ENCODE measurements at places on chromosomes 2 and 18.

DNA sequence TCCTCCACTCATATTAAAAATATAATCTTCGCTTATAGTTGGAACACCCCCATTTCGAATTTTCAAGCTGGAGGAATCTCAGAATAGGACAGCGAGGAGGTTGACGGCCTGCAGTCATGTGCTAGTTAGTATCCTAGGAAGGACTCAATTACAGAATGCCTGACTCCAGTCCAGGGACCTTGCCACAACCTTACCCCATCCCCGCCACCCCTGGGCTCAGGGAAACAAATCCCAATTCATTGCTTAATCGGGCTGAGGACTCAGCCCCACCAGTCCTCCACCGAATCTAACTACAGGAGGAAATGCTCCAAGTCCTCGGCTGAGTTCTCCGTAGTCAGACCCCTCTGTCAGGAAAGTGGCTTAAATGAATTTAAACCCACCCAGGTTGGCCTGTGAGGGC is 31.7 kb upstream of the ZBTB7C start:
- DNase-seq = no peak

GRCh38 chr2:188046437-188046836 is 245.2 kb upstream of the GULP1 start:
- no peak for DNase-seq

- DNase-seq = no peak
Measured at GRCh38 chr2:120845277-120845676, 109.6 kb downstream of the GLI2 start.

- DNase-seq = no peak
Measured at GRCh38 chr2:65922794-65923193, 490.4 kb upstream of the SPRED2 start.

- DNase-seq = peak; percentile 8
Measured at GRCh38 chr2:80054346-80054675, 250.2 kb downstream of the LRRTM1 start.

DNA sequence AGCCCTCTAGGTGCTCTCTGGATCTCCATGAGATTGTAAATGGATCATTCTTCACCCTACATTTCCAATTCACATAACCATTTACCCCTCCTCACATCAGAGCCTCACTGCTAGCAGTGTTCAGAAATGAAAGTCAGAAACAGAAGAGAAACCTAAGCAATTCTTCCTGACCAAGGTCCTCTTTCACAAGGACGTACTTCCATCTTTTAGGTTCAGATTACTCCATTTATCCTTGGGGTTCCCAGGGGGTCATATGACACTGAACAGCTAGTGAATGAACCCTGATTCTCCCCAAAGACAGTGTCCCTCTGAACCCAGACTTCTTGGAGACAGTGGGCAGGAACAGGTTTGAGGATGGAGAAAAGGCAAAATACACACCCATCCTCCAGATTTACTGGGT is 12.9 kb upstream of the MARCO start:
- DNase-seq = no peak

GRCh38 chr2:181900007-181900651 is 8.6 kb downstream of the ITPRID2 start:
- no peak for DNase-seq

DNA sequence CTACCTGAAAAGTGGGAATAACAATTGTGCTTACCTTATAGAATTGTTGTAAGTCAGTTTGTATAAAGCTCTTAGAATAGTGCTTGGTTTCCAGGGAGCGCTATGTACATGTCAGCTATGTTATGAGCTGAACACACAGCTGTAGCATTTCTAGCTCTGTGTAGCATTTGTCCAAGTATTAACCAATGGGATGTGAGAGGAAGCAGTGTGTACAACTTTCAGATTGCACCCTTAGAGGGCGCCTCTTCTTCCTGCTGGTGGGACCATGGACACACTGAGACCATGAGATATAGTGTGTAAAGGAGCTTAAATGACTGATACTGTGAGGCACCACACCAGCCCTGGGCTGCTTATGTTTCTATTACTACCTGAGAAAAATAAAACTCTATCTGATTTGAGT is 380.2 kb downstream of the LNPK start:
- no peak for DNase-seq

DNA sequence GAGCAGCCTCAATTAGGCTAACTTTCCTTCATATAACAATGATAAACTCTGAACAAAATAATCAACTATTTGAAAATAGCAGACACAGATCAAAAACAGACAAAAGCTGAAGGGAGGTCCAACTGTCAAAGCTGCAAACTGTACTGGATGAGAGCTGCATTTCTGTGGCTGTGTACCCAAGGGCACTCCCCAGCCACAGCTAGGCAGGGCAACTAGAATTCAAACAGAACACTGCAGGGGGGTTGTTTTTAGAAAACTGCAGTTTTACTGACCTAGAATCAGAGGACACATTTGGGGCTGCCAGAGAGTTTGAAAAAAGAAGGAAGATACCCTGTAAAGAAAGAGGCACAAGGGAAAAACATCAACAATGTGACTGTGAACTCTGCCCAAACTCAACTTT is 56.8 kb downstream of the SMAD2 start:
- DNase-seq = no peak

GRCh38 chr2:144603334-144603733 is 83.4 kb upstream of the ZEB2 start:
- no peak for DNase-seq

DNA sequence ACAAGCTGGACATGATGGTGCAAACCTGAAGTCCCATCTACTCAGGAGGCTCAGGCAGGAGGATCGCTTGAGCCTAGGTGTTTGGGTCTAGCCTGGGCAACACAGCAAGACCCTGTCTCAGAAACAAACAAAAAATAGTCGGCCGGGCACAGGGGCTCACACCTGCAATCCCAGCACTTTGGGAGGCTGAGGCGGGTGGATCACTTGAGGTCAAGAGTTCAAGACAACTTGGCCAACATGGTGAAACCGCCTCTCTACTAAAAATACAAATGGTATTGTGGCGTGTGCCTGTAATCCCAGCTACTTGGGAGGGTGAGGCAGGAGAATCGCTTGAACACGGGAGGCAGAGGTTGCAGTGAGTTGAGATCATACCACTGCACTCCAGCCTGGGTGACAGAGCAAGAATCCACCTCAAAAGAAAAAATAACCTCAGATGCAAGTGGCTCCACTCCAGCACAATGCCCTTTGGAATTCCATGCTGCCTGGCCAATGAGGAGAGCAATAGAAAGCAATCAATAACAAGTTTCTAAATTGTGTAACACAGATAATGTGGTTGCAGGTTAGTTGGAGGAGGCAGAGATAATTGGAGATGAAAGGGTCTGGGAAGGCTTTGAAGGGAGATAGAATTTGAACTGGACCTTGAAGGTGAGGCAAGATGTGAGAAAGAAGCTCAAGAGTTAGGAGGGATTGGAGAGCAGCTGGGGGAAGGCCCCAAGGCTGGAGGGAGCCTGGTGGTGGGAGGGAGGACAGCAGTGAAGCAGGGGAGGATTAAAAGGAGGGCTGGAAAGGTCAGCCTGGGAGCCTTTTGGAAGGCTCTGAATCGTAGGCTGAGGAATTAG is 6.0 kb downstream of the TTC31 start:
- DNase-seq = no peak

GRCh38 chr18:60910534-60910933 is 422.7 kb upstream of the CDH20 start:
- DNase-seq = no peak

DNA sequence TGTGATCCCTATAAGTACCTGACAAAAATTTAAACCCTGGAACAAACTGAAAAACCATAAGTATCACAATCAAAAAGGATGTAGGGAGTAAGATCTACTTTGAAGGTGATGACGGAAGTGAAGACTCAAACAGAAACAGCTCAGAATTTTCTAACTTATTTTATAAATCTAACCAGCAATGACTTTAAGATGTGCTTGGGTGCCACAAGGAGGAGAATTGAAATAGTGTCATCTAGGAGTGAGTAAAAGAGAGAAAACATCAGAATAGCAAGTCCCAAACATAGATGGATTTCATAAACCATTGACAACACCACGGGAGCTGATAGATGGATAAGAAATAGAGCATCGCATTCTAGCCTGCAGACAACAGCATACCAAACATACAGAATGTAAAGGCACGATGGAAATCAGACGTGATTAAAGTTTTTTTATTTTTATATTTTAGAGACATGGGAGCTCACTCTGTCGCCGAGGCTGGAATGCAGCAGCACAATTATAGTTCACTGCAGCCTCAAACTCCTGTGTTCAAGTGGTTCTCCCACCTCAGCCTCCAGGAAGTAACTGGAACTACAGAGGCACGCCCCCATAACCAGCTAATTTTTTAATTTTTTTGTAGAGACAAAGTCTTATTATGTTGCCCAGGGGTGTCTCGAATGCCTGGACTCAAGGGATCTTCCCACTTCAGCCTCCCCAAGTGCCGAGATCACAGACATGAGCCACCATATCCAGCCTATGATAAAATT is 36.9 kb downstream of the MAP3K19 start:
- no peak for DNase-seq

DNA sequence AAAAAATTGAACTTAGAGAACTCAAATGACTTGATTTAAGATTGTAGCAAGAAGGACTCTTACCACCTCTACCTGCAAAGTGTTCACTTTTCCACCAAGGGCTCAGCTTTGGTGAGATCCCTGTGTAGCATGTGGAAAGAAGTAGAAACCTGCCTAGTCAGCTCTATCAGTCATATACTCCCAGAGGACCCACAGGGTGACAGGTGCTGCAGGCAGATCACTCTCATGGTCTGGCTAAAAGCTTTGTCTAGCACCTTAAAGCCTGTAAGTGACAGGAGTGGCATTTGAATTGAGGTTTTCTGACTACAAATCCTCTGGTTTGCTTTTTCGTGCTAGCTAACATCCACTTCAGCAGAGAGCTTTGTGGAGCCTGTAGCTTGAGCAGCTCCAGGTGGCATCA is 18.7 kb upstream of the NEMP2 start:
- DNase-seq = peak; percentile 88

All from NCI-H345 (cell line).